ENCODE measurements at places on chromosomes 5 and 9. TPM values are rescaled to one million over a fixed set of nuclear protein-coding genes. Genes with fewer than 3 reads are reported as not detected.

GLRA1 gene
- not detected for polyA plus RNA-seq

LCN2 gene
- polyA plus RNA-seq: 5.9 TPM

C5orf58 gene
- polyA plus RNA-seq: not detected

MEGF9 gene
- 8.0 TPM for polyA plus RNA-seq

CYSRT1 gene
- polyA plus RNA-seq: 0.88 TPM

INSL4 gene
- polyA plus RNA-seq: not detected

DROSHA gene
- polyA plus RNA-seq: 14.9 TPM

SPAAR gene
- polyA plus RNA-seq: 16.9 TPM

SOWAHA gene
- polyA plus RNA-seq: 1.5 TPM

PCDHA4 gene
- 0.04 TPM for polyA plus RNA-seq

RNF183 gene
- not detected for polyA plus RNA-seq

SPATA31A3 gene
- not detected for polyA plus RNA-seq

FGD3 gene
- 5.0 TPM for polyA plus RNA-seq

ZNG1A gene
- 23.6 TPM for polyA plus RNA-seq

BHMT gene
- polyA plus RNA-seq: not detected

PIP5KL1 gene
- 0.74 TPM for polyA plus RNA-seq

FGF18 gene
- polyA plus RNA-seq: 0.24 TPM

ECSCR gene
- polyA plus RNA-seq: 38.8 TPM

ZDHHC11 gene
- polyA plus RNA-seq: 3.1 TPM

BAAT gene
- polyA plus RNA-seq: 0.03 TPM

SH3GL2 gene
- polyA plus RNA-seq: 0.58 TPM

TSPAN17 gene
- 16.2 TPM for polyA plus RNA-seq

ELOVL7 gene
- polyA plus RNA-seq: 3.0 TPM

ARSI gene
- polyA plus RNA-seq: 0.98 TPM

KCNIP1 gene
- 0.18 TPM for polyA plus RNA-seq

OBP2B gene
- not detected for polyA plus RNA-seq

FCN2 gene
- 3.1 TPM for polyA plus RNA-seq

CNTNAP3 gene
- polyA plus RNA-seq: 3.8 TPM

EQTN gene
- not detected for polyA plus RNA-seq
